ENCODE measurements at places on chromosomes 1 and 21.
A peak's percentile ranks its signal among the peaks of the same experiment; 100 is the strongest.

GRCh38 chr1:24999426-24999825 is 69.3 kb upstream of the RUNX3 start:
- no peak for DNase-seq

- no peak for DNase-seq
Observed at GRCh38 chr1:13799502-13800283, 99.7 kb downstream of the PRDM2 start.

- no peak for DNase-seq
Observed at GRCh38 chr1:111221633-111222291, 5.8 kb upstream of the CHI3L2 start.

DNA sequence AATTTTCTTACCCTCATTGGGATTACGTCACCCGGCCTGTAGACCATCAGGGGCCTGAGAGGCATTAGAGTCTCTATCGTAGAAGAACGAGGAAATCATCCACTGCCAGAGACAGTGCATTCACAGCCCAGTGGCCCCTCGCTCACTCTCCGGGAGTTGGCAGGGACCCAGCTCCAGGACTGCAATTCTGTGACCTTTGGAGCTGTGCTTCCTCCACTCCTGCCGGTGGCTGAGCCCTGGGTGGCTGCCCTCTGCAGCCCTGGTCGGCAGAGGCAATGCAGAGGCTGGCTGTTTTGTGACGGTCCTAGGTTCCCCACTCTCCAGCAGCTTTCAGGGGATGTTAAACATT is 12.7 kb downstream of the SLC37A1 start:
- no peak for DNase-seq

DNA sequence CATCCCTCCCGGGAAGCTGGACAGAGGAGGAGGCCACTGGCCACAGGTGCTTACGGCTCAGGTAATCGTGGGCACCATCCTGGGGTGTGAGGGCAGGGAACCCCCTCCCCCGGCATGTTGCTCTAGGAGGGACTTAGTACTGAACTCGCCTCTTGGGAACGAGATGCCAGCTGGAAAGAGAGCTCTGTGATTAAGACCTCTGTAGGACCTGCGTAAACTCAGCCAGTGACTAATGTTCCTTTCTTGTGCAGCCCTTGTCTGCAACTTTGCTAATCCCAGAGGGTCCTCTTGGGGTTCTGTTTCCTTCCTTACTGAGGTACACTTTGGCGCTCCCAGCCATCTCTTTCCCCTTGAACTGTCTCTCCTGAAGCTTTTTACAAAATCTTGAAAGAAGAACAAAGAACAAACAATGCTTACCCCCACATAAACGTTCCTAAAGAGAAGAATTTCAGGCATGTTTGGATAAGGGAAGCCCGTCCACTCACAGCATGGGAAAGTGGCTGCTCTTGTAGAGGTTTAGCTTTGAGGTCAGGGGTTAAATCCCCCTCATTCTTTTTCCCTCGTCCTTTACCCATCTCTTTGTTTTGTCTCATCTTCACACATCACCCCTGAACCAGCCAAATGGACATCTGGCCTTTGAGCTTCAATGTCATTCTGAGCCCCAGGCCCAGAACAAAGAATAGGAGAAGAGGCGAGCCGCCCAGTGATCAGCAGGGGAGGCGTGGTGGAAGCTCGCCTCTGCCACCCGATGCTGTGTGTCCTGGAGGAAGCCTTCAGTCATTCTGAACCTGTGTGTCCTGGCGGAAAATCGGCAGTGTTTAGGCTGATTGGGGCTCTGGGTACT is 37.4 kb downstream of the CITED4 start:
- DNase-seq = no peak

DNA sequence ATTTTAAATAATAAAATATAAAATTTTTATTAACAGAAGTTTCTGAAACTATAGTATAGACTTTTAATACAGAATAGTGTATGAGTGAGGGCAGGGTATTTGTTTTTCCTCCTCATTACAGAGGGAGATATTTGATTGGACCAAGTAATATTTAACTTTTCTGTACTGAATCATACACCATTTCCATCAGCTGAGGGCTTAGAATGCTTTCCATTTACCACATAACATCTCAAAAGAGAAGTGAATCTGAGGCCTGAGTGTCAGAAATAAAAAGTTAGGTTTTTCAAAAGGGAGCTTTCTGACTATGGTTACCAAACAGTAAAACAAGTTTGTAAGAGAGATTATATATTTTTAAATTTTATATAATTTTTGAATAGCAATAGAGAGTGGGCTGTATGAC is 29.5 kb downstream of the TLCD4 start:
- DNase-seq = no peak

DNA sequence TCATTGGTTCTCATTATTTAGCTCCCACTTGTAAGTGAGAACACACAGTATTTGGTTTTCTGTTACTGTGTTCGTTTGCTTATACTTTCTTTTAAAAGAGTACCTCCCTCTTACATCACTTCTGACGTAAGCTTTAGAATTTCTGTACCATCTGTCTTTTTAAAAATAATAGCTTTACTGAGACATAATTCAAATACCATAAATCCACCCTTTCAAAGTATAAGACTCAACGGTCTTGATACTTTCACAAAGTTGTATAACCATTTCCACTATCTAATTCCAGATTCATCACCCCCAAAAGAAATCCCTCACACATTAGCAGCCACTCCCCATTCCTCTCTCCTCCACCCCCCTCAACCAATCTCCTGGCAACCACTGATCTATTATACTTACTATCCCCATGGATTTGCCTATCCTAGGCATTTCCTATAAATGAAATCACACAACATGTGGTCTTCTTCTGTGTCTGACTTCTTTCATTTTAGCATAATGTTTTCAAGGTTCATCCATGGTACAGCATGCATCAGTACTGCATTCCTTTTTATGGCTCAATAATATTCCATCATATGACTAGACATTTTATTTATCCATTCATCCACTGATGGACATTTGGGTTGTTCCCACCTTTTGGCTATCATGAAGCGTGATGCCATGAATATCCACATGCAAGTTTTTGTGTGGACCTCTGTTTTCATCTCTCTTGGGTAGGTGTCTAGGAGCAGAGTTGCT is 104.7 kb downstream of the HLCS start:
- no peak for DNase-seq

GRCh38 chr1:74065081-74065480 is 132.9 kb downstream of the LRRIQ3 start:
- DNase-seq = no peak

DNA sequence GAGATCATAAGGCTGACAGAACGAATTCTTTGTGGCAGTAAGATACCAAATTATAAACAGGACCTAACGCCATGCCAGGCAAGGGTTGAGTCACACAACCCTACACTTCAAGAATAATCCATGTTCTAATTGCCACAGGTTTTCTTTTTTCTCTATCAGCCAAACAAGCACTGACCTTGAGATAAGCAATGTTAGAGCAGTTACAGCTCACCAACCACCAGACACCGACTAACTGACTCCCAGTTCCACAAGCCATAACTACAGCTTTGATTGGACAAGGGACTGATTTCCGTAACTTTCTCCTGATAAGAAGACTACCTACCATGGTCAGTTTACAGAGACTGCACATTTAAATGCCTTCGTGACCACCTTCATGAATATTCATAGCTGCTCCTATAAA is 149.6 kb downstream of the PTPRU start:
- no peak for DNase-seq

DNA sequence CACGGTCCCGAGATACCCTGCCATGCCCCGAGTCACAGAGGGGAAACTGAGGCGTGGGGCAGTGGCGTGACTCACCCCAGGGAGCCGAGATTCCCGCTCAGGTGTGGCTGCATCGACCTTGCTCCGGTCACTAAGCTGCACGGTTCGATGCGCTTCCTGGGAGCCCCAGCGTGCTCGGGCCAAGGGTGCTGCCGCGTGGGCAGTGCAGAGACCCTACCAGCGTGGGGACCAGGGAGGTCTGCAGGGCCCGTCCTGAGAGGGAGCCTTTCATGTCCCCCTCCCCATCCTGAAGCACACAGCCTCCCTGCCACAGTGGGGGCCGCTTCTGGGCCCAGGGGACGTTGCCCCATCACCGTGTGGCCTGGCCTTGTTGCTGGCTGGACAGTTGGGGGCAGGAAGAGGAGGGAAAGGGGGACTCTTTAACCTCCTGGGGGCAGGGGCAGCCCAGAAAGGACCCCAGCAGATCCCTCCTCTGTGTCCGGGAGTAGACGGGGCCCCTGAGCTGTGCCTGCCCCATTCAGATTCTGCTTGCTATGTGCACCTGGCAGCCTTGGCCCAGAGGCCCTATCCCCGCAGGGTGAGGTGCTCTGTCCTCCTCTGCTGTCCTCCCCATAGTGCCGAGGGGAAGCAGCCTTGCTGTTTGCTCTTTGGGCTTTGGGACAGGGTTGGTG is 52.3 kb downstream of the COL18A1 start:
- DNase-seq = no peak

GRCh38 chr1:110752941-110753725 is 78.4 kb upstream of the KCNA3 start:
- DNase-seq = no peak

- no peak for DNase-seq
Observed at GRCh38 chr1:239276051-239276450, 110.3 kb upstream of the CHRM3 start.

- DNase-seq = peak; percentile 21
Observed at GRCh38 chr21:35226968-35227744, 178.1 kb upstream of the RUNX1 start.

DNA sequence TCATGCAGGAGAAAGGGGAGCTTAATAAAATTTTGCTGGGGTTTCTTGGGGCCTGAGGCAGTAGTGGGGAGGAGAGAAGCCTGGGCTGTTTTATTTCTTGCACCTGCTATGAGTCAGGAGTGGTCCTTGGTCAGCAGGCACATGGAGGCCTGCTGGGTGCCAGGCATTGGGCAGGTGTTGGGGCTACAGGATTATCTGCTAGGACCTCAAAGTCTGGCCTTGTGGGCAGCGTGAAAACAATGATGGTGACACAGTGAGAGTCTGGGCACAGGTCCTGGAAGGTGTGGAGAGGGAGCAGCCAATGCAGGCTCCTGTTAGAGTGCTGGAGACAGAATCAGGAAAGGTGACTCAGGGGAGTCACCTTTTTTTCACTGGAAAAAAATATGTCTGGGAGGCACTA is 17.2 kb downstream of the ROR1 start:
- no peak for DNase-seq

DNA sequence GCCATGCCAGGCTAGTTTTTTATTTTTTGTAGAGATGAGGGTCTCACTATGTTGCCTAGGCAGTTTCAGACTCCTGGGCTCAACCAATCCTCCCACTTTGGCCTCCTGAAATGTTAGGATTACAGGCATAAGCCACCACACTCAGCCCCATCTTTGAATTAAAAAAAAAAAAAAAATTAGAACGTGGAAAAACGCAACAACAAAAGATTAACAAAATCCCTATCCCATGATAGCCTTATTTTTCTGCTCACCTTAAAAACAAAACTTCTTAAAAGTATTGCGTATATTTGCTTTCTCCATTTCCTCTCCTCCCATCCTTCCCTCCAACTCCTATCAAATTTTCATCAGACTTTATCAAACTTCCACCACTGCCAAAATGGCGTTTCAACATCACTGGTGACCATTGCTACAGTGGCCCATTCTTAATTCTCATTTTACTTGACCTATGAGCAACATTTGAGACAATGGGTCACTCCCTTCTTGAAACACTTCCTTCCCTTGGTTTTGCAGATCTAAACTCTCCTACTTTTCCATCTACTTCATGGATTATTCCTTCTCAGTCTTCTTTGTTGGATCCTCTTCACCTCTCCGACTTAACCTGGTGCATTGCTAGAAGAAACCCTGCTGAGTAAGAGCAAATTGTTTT is 579 bp upstream of the ZNF684 start:
- no peak for DNase-seq

- DNase-seq = peak; percentile 49
Observed at GRCh38 chr1:52403566-52404115, 582 bp downstream of the ORC1 start.

- DNase-seq = no peak
Observed at GRCh38 chr1:172084876-172085275, 243.6 kb downstream of the DNM3 start.

- no peak for DNase-seq
Observed at GRCh38 chr1:57707631-57708030, 283.8 kb upstream of the DAB1 start.

GRCh38 chr1:188782220-188782841 is 1695.3 kb downstream of the BRINP3 start:
- no peak for DNase-seq

DNA sequence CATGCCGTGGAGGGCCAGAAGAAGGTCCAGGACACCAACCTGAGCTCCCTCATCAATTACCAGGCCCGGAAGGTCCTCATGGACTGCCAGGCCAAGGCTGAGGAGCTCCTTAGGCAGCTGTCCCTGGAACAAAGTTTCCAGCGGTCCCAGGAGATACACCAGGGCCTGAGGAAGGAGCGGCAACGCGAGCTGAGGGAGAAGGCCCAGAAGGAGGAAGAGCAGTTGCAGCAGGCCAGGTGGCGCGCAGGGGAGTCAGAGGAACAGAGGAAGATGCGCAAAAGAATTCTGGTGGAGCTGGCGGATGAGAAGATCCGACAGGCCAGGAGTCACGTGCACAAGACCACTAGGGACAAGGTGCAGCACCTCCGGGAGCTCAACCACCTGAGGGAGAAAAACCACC is 1.5 kb downstream of the CCDC185 start:
- DNase-seq = no peak

GRCh38 chr1:117606649-117607430 is 992 bp downstream of the TENT5C start:
- DNase-seq = peak; percentile 40
